Left ventricle myocardium inferior (tissue), 1 donor: ENCODE measurements at places on chromosomes 12 and 14. TPM values are rescaled to one million over a fixed set of nuclear protein-coding genes. Genes with fewer than 3 reads are reported as not detected.
A peak's percentile ranks its signal among the peaks of the same experiment; 100 is the strongest.

DNA sequence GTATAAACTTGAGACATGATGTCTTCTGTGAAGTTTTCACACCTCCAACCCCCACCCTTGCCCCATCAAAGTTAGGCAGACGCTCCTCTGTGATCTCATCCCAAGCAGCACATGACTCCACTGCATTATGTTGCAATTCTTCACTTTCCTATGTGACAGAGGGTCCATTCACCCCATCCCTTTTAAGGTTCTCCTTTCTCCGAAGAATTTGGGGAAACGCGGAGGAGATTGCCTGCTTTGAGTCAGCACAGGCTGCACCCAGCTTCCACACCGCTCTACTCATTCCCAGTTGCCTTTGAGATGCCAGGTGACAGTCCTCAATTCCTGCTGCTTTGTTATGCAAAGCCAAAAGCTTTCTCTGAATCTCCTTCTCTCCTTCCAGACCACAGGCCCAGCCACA, 61.8 kb downstream of the PHLDA1 start:
- no peak for DNase-seq

- no peak for DNase-seq
Measured at GRCh38 chr14:54600717-54601109, 33.8 kb downstream of the SAMD4A start.

DNA sequence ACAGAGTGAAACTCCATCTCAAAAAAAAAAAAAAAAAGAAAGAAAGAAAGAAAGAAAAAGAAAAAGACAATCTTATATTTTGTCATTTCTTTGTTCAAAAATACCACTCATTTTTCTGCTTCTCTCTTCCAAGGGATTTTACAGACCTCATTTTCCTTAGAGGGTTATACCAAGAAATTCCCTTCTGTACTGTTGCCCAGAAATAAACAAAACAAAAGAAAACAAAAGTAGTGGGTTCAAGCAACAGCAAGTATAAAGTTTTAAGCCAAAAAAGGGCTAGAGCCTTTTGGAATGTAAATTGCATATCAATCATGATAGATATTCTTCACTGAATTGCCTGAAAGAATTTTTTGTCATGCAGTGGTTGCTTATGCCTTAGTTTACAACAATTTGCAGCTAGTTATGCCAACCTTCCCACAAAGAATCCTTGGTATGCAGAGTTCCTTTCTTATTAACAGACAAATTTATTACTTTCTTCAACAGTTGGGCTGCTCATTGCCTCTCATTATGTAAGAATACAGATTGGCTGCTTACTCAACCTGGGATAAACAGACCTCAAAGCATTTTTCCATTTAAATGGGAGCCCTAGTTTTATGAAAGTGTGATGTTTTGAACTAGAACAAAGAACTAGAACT, 129.1 kb upstream of the PPFIA2 start:
- no peak for DNase-seq

DNA sequence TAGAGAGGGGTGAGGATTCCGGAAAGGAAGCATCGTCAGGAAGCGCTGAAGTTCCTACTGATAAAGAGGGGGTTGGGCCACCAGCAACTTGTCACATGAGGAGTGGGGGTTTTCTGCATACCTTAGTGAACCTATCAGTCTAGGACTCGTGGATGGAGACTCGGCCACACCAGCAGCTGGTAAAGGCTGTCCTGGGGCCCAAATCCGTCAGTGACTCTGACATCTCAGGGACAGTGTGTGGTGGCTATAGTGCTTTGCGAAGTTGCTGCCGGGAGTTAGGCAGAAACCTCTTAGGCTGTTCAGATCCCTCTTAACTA, 16.4 kb downstream of the RNASE2 start:
- no peak for DNase-seq

- no peak for DNase-seq
Measured at GRCh38 chr12:30877105-30877875, 49.3 kb upstream of the TSPAN11 start.

- peak; percentile 25 for DNase-seq
Measured at GRCh38 chr12:120944645-120945217, 33.6 kb upstream of the HNF1A start.

The GARIN6 gene
- total RNA-seq: not detected

The KLRD1 gene
- 1.4 TPM for total RNA-seq

The TAS2R20 gene
- total RNA-seq: 0.44 TPM
